ENCODE measurements at places on chromosomes 5 and 9.

- no peak for DNase-seq
Observed at GRCh38 chr5:109784687-109785086, 95.0 kb downstream of the MAN2A1 start.

- no peak for DNase-seq
Observed at GRCh38 chr9:4780651-4781050, 12.1 kb upstream of the RCL1 start.

GRCh38 chr9:27407491-27407890 is 110.5 kb upstream of the EQTN start:
- no peak for DNase-seq

GRCh38 chr5:131973089-131973712 is 27.7 kb upstream of the MEIKIN start:
- no peak for DNase-seq

GRCh38 chr9:31608881-31609280 is 775.6 kb upstream of the ACO1 start:
- DNase-seq: no peak

DNA sequence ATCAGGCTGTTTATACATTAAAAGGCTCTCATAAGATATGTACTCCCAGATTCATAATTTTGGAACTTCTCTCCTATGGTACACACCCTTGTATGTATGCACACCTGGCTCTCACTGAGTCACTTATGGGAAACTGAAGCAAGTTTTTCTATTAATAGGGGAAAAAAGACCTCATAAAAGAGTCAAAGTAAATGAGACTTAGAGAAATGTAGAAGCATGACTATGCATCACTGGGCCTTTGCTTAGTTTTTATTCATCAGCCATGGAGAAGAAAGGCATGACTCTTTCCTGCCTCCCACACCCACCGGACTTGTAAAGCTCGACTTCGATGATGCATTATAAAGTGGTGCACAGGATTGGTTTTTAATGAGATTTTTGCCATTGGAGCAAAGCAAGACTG is 28.2 kb downstream of the MTAP start:
- no peak for DNase-seq

DNA sequence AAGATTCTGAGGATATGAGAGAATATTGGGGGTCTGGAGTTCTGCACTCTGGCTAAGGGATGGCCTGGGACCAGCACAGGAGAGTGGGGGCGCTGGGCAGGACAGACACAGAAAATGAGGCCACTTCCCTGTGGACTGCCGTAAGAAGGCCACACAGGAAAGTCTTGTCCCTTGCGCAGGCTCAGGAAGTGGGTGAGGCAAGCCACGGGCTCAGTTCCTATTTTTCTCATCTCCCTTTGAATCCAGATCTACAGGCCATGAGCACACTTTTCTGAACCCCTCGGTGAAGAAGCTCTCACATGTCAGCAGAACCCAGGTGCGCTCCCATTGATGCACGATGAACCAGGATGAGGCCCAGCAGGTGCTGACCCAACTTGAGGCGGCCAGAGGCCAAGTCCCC is 207.4 kb downstream of the AGTPBP1 start:
- DNase-seq: no peak

- no peak for DNase-seq
Observed at GRCh38 chr5:93519740-93520139, 61.3 kb downstream of the NR2F1-AS1 start.

DNA sequence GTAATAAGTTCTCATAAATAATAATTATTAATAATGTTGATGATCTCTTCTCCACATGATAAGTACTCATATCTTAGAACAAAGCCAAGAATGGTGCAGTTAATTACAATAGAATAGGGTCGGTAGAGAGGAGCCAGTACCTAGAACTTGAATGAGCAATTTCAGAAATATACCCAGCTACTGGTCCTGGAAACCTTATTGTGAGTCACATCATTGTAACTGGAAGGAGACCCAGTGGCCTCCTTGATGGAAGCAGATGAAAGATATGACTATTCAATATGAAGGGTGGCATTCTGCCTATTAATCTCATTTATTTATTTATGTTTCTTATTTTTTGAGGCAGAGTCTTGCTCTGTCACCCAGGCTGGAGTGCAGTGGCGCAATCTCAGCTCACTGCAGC is 37.7 kb upstream of the SHOC1 start:
- DNase-seq: no peak

DNA sequence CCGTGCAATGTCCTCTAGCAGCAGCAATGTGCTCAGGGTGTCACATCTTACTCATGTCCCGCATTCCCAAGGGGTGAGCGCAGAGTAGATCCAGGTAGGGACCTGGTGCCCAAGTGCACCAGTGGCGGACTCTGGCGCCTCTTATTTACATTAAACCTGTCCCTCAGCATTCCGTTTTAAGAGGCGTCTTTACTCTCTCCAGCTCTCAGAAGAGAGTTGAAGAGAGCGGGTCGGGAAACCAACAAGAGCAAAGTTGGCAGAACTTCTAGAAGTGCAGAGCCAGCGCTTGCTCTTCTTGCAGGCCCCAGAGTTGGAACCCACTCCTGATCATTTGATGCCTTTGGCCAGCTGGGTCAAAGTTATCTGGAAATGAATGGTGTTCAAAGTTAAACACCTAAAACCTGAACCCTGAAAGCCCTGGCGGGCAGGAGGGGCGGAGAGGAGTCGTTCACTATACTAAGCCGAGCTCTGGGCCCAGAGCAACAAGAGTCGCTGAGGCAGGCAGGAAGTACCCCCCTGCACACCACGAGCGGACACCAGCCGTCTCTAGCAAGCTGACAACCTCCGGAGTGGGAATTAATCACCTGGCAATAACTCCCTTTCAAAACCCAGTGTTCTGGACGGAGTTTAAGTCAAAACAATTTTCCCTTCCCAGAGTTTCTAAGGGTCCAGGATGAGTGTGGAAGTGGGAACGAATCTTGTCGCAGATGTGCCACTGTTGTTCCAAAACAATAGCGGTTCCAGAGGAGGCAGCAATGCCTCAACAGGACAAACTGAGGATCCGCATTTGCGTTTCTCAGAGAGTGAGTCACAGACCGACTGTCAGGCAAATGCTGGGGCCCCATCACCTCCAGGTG is 122.8 kb downstream of the TMEM161B start:
- no peak for DNase-seq

- DNase-seq: no peak
Observed at GRCh38 chr5:52956915-52957747, 32.0 kb upstream of the ITGA2 start.

- DNase-seq: no peak
Observed at GRCh38 chr9:33040792-33041431, 15.8 kb downstream of the DNAJA1 start.

DNA sequence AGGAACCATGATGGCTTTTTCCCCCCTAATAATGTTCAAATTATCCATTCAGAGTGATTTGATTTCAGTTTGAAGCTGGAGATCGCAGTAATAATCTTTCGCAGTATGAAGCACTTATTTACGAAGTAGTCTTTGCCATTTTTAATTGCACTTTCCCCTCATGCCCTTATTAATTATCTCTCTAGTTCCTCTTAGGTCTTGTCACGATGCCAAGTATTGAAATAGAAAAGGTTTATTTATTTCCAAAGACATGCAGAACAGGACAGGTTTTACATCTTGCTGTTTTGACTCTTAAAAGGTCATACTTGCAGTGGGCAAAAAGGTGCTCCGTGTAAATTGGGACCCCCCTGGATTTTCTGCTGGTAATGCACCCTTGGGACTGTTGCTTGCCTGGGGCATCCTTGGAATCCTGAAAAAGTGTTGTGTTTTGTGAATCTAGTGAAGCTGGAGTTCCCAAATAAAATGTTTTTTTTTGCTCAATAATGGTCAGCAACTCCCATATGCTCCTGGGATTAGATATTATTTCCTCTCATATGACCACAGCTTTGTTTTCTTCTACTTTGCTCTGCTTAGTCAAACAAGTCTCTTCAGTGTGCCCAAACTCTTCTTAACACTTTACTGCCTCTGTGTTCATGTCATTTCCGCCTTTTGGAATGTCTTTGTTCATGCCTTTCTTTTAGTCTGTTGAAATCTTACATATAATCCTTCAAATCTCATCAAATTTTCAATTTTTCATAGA is 278.3 kb downstream of the TMEM38B start:
- no peak for DNase-seq

GRCh38 chr9:129394886-129395279 is 216.8 kb upstream of the IER5L start:
- DNase-seq: no peak

DNA sequence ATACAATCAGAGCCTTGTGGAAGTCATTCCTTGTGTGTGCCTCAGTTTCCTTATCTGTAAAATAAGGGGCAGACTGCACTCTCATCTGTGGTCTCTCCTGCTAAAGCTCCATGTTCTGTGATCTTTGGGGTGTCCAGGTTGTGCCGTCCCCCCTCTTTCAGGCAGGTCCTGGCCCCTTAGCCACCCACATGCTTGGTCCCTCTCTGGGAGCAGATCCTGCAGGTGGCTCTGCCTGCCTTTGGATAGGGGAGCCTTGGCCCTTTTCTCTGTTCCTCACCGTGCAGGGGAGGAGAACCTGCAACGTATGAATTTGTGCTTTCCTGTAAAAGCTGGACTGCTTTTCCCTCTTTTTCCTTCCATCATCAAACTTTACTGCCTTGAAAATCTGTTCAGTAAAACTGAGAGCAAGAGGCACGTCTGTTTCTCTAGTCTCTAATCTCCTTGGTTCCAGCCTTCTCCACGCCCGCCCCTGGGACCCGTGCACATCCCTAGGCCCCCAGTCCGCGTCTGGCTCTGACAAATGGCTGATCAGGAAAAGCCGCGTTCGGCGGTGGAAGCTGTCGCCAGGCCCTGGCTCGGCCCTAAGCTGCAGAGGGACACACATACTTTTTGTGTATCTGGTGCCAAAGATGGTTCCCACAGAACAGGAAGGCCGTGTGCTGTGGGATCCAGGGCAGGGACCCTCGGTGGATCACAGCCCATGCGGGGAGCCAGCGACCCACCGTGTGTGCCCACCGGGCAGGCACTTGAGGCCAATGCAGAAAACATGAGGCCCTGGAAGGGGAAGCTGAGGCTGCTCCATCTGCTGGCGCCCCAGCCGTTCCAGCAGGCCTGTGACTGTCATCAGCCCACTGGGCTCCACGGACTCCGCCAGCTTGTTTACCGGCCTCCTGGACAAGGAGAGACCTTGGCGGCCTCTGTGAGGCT is 43.4 kb upstream of the COL5A1 start:
- DNase-seq: no peak

DNA sequence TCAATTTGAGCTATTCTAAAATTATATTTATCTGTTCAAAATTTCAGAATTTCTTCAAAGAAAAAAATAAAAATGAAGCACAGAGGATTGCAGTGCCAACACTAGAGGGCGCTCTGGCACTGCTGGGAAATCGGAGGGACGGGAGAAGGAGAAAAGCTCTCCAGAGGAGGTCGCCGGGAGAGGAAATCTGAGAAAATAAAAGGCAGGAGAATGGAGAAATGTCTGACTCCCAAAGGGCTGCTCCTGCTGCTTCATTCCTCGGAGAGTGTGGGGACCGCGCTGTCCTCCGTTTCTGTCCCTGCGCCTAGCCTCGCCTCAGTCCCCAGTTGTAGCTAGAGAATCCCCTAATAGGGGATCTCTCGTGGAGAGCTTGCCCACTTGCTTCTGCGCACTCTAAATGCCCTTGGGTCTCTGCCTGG is 40.0 kb upstream of the ARSB start:
- DNase-seq: peak; percentile 41

DNA sequence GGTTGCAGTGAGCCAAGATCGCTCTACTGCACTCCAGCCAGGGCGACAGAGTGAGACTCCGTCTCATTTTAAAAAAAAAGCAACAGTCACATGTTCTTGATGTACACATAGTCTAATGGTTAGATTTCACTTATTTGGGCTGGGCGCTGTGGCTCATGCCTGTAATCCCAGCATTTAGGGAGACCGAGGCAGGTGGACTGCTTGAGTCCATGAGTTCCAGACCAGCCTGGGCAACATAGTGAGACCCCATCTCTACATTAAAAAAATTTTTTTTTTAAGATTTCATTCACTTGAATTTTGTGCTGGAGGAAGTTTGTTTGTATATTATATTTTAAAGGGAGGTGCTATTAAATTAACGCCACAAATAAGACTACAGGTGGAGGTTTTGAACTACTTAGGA is 21.9 kb downstream of the WNT8A start:
- no peak for DNase-seq

DNA sequence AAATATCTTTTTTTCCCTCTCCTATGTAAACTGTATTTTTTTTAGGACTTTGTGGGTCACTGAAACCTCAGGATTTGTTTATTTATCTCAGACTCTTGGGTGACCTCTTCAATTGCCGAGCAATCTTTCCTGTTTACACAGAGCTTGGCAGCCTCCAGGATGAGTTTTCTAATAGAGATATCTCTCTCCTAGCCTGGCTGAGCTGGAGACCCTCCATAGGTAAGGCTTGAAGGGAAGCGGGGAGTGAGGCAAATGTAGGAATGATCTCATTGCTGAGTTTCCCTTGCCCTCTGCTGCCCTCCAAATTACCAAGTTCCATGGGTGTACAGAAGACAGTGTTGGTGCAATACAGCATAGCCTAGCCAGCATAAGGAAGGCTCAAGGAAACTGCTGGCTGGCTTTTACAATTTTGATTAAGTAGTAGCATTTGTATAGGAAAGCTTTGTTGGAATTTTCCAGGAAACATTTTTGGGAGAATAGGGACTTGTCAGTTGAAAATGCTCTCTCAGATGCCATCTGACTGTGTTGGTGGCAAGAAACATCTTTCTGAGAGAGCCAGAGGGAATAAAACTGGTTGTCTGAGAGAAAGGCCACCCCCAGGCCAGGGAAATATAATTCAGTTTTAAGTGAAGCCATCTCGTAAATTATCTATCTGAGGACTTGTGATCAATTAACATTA is 116.0 kb downstream of the NMUR2 start:
- DNase-seq: no peak

- no peak for DNase-seq
Observed at GRCh38 chr9:106621313-106622163, 241.4 kb upstream of the ZNF462 start.

DNA sequence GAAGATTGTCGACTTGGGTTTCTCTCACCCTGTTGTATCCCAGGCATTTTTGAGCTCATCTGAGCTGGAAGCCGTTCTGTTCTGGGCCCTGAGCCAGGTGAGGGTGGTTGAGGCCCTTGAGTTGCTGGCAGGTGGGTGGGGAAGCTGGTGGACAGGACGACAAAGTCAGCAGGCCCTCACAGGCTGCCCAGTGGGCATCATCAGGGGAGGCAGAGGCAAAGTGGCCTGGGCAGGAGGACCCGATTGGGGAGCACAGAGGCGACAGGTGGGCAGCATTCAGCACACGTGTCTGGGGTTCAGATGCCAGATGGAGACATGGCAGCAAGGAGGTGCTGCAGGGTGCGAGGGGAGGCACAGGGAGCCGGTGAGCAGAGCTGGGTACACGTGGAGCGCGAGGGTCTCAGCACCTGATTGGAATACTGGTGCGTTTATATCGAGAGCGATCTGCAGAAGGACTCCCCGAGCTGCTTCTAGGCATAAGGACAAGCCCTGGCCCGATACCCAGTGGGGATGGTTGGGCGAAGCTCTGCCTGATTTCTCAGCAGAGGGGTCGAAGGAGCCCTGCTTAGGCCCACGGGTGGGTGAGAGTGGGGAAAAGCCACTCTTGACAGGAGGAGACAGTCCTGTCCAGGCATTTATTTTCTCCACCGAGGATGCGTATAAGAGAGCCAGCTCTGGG is 49.0 kb upstream of the SUSD3 start:
- DNase-seq: no peak
